ENCODE measurements at places on chromosomes 3 and 15.

- DNase-seq = no peak
These were observed 12.2 kb downstream of the ERC2 start for GRCh38 chr3:56456117-56456516.

- DNase-seq = peak; percentile 52
These were observed 18.9 kb upstream of the SLC27A2 start for GRCh38 chr15:50162969-50163718.

DNA sequence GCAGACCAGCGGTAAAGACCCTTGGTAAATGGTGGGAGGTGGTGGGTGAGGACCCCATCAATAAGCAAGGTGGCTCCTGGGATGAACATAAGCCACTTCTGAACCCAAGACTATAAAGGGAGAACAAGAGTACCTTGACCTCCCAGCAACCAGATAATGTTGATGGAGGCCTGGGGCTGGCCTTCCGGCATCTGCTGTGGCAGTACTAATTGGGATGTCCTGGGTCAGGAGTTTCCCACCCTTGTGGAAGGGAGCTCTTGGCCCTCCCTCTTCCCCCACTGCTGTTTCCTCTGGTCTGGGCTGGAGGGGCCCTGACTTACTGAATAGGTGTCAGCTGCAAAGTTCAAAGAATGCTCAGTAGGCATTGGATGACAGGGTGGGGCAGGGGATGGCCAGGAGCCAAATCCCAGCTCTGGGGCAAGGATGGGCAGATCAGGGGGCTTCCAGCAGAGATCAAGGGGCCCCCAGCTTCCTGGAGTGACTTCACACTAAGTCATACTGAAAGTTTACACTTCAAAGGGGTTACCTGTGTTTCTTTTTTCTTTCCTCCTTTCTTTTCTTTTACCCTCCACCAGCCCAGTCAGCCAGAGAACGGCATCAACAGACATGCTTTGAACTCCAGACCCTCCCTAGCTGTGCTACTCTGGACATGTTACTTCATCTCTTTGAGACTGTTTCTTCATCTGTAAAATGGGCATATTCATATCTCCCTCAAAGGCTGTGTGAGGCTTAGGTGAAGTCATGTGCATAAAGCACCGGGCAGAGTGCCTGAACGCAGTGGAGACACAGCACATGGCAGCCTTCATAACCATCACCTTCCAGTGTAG, 1.5 kb downstream of the RBP1 start:
- DNase-seq = no peak

GRCh38 chr15:45499426-45499825, 23.1 kb downstream of the SLC30A4 start:
- peak; percentile 20 for DNase-seq

DNA sequence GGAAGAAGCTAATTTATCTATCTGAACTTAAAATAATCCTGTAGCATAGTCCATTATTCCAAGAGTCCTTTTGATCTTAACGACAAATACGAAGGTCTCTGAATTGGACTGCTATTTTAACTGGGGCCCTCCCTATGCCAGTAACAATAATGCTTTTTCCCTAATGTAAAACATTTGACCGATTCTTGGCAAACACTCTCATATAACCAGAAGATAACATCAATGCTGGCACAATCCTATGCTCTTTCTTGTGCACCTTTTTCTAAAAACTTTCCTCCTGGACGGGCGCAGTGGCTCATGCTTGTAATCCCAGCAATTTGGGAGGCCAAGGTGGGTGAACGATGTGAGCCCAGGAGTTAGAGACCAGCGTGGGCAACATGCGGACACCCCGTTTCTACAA, 3.9 kb downstream of the LRRFIP2 start:
- no peak for DNase-seq

DNA sequence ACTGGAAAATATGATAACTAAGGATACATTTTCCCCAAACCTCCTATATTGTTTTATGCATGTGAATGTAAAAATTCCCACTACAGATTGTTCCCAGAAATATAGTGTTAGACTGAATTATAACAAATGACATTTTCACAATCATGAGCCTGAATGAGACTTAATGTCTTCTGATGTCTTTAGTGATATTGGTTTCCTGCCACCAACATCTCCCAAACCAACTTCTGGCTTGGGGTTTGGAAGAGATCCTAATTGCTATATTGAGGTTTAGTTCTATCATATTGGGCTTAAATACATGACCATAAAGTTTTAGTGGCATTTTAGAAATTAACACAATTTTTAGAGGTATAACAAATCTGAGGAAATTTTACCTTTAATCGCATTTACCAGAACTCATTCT, 445.3 kb upstream of the CCDC54 start:
- DNase-seq = no peak

GRCh38 chr3:109278546-109278945, 37.8 kb downstream of the DPPA2 start:
- DNase-seq = no peak

DNA sequence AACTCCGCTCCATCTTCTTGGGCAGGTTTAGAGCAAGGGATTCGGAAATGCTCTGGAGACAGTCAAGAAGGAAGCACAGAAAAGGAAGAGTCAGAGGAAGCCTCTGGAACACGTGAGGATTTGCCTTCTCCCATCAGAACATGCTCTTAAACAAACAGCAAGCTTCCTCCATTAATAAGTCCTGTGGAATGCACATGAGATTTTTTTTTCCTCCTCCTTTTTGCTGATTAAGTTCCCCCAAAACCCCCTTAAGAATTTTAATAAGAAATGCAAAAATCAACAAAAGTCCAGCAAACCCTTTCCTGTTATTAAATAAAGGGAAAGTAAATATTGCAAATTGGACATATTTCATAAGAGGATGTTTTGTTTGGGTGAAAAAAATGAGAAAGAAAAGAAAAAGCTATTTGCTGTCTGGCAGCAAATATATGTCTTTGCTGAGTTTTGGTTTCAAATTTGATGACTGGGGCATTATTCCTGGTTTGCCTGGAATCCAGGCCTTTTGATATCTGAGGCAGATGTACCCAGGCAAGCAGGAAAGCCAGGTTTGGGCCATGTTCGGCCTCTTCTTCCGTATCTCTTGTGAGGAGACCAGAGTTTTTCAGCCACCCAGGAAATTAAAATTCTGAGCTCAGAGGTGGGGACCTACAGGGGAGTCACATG, 7.9 kb upstream of the TSEN2 start:
- peak; percentile 68 for DNase-seq

GRCh38 chr15:80214910-80215309, 37.1 kb downstream of the CTXND1 start:
- no peak for DNase-seq

GRCh38 chr15:39506146-39506545, 74.7 kb upstream of the THBS1 start:
- DNase-seq = peak; percentile 95

- DNase-seq = no peak
These were observed 2.6 kb upstream of the LOXL1 start for GRCh38 chr15:73923488-73924164.

- DNase-seq = peak; percentile 40
These were observed 1.2 kb downstream of the NKIRAS1 start for GRCh38 chr3:23915537-23916108.

- DNase-seq = no peak
These were observed 12.2 kb upstream of the MAPK6 start for GRCh38 chr15:52006702-52007340.

DNA sequence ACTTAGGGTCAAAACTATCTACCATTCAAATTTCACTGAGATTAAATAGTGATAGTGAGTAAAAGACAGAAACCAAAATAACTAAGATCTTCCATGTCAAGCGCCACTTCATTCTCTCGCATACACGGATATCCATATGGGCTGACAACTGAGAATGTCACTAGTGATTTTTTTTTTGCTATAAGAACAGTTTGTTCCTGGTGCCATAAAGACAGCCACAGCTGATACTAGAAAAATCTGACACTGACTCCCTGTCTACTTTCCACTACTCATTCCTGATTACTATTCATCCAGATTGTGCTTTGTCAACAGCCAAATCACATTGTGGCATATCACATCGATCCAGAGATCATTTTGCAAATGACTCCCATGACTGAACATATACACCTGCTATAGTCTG, 45.8 kb upstream of the CDAN1 start:
- no peak for DNase-seq

- DNase-seq = peak; percentile 89
These were observed 2.2 kb upstream of the HES1 start for GRCh38 chr3:194133661-194134230.

- no peak for DNase-seq
These were observed 66.6 kb downstream of the TGFBR2 start for GRCh38 chr3:30672959-30673358.

GRCh38 chr15:48222627-48223026, 16.5 kb downstream of the SLC12A1 start:
- DNase-seq = no peak

GRCh38 chr3:42712688-42713372, 10.2 kb upstream of the HHATL start:
- no peak for DNase-seq

DNA sequence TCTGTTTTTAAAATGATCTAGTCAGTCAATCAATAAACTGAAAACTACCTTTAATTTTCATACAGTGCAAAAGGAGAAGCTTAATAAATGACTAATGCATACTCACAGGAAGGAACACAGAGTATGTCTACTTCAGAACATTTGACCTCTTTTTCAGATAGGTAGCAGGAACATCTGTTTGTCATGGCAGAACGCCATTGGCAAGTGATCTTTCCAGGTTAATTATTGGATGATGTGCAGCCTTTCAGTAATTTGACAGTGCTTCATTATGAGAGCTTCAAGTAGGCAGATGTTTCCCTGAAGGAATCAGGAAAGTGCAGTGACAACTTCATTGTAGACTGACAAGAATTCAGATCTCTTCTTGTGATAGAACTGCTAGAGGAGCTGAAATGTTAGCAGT, 325.0 kb downstream of the OTOL1 start:
- no peak for DNase-seq
